ENCODE measurements at places on chromosomes 5 and 9. TPM values are rescaled to one million over a fixed set of nuclear protein-coding genes. Genes with fewer than 3 reads are reported as not detected.

Gene SLC36A3
- total RNA-seq, result not detected

DNA sequence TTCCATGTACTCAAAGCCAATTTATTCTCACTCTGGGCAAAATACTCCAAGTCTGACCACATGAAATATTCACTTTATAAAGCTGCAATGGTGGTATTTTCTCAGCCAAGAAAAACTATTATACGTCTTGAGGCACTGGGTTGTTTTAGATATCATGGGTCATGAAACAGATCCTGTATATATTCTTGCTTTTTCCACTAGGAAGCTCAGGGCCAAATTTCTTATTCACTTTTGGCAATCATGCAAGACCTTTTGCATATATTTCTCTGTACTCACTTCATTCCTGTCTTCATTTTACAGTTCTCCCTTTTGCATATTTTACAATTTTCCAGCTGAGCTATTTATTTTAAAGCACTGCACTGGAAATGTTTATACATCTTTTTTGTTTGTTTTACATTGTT lies 49.8 kb downstream of the GABBR2 start:
- no peak for DNase-seq

Gene NMUR2
- not detected for total RNA-seq

Gene MARVELD2
- 0.39 TPM for total RNA-seq

DNA sequence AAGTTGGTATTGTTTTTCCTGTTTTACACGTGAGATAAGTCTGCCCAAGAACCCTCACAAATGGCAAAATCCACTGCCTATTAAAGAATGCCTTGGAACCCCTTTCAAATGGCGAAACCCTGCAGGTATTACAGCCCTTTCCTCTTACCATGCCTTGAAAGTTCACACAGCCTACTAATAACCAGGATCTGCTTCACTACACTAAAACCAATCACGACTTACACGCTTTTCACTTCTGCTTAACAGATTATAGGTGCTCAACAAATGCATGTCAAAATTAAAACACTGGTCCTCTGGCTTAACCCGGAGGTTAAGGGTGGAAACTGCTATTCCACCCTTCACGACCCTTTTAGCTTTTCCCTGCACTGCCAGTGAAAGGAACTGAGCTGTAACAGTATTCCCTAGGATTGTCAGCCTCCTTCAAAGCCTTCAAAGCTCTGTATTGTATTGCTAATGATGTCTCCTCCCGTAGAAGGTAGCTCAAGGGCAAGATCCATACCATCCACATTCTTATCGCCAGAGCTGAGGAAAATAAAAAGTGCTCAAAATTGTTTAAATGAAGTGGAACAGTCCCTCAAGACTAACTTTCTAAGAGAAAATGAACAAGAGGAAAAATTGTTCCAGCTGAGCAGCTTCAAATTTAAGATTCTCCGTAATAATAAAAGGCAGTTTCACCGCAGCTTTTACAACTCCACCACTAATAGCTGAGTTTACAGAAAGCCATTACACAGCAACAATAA lies 997 bp downstream of the AUH start:
- DNase-seq, result no peak

GRCh38 chr5:78574731-78575161 lies 73.8 kb downstream of the LHFPL2 start:
- no peak for DNase-seq
